C1 segment of cervical spinal cord (tissue), 14 donors: ENCODE measurements at places on chromosomes 12 and 14.
A peak's percentile ranks its signal among the peaks of the same experiment; 100 is the strongest.

GRCh38 chr14:72045271-72045670 is 113.0 kb downstream of the RGS6 start:
- DNase-seq = no peak

- DNase-seq = no peak
Measured at GRCh38 chr14:100790502-100791347, 35.2 kb upstream of the MEG3 start.

DNA sequence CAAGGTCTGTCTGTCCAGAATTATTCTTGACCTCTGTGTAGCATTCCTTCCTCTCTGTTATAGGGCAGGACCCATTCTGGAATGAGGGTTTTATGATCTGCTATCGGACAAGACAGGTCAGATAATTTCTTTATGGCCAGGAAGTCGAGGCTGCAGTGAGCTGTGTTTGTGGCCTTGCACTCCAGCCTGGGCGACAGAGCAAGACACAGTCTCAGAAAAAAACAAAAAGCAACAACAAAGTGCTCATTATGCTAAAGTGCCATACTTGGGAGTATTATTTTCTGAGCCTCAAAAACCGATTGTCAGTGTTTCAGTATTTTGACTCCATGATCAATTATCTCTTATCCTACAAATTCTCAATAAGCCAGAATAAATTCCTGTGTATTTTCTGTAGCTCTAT is 4.1 kb downstream of the CIPC start:
- DNase-seq = no peak

- no peak for DNase-seq
Measured at GRCh38 chr12:45989287-45989686, 1.1 kb downstream of the SCAF11 start.

- DNase-seq = no peak
Measured at GRCh38 chr14:101474563-101475455, 86.5 kb upstream of the DIO3 start.

DNA sequence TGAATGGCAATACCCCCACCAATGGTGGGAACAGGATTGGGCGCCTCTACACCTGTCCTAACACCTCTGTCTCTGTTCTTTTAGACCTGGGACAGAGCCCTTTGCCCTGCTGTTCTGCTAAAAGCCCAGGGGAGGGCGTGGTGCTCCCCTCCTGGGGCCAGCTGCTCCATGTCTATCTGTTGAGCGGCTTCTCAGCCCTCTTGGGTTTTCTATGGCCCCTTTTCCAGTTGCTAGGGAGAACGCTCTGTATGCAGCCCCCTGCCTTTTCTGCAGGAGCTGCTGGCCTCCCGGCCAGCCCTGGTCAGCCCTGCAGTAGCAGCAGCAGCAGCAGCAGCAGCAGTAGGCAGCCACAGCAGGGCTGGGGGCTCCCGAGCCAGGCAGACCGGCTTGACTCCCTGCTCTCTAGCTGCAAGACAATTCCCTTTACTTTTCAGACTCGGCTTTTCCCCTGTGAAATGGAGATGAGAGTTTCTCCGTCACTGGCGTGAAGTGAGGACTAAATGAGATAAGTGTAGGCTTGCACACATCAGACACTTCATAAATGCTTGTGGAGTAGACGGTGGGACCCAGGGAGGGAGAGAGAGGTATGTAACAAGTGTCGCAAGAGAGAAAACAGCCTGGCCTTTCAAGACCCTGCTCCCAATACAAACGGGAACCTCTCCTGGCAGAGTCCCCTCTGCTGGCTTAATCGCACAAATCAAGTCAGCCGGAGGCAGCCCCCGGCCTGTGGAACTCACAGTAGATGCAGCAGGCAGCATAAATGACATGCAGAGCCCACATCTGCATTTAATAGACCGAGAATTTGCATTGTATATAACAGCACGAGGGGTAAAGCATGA is 1.0 kb downstream of the RTL1 start:
- no peak for DNase-seq

DNA sequence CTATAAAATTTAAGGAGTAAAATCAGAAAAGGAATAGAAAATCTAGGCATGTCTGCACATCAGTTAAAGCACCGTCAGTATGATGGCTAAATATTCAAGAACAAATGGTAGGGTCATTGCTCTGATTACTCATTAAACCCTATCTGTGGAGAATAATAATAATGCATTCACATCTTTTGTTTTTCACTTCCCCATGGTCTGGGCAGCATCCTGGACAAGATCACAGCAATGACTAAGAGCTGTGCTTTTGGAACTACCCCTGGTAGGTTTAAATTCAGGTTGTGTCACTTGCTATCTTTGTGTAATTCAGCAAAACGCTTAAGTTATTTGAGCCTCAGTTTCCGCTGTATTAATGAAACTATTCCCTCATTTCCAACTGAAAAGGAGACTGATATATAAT is 33.1 kb downstream of the C12orf42 start:
- no peak for DNase-seq

GRCh38 chr12:60693019-60693626 is 1097.3 kb downstream of the SLC16A7 start:
- DNase-seq = no peak

GRCh38 chr12:131030472-131031328 is 77.0 kb downstream of the ADGRD1 start:
- no peak for DNase-seq

GRCh38 chr12:25328072-25328712 is 77.5 kb upstream of the KRAS start:
- no peak for DNase-seq

- no peak for DNase-seq
Measured at GRCh38 chr12:15672671-15673270, 116.4 kb downstream of the EPS8 start.

DNA sequence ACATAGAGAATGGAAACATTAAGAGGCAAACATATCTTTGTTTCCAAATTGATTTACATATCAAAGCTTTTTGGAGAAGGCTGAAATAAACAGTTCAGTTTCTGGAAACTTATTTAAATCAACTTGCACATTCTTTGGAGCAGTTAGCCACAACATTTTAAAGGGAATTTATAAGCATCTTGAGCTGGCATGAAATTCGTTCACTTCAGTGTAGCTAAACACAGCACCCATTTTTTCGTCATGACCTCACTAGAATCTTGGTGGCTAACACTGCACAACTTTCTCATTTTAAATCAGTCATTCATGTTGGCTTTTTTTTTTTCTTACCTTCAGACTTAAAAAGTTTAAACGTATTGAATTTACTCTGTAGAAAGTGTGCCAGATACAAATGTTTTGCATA is 1139.9 kb upstream of the FLRT2 start:
- no peak for DNase-seq

- no peak for DNase-seq
Measured at GRCh38 chr14:55553791-55554190, 26.2 kb upstream of the KTN1 start.

- no peak for DNase-seq
Measured at GRCh38 chr14:101956179-101956885, 8.0 kb upstream of the DYNC1H1 start.

- DNase-seq = no peak
Measured at GRCh38 chr14:54300881-54301280, 95.9 kb upstream of the CDKN3 start.

DNA sequence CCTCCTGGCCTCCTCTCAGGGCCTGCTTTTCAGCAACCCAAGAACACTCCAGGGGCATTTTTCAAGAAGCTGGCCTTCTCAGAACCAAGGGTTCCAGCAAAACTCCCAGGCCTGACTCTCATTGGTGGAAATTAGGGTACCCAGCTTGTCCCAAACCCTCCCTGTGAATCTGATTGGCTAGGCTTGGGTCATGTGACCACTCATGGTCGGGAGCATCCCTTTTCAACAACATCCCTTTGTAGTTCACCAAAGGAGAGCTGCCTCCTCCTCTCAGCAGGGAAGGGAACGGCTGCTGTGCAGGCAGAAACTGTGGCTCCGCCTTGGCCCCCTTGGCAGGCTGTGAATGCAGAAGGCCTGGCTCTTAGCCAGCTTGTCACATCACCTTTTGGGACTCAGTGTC is 94.5 kb downstream of the AACS start:
- DNase-seq = no peak

DNA sequence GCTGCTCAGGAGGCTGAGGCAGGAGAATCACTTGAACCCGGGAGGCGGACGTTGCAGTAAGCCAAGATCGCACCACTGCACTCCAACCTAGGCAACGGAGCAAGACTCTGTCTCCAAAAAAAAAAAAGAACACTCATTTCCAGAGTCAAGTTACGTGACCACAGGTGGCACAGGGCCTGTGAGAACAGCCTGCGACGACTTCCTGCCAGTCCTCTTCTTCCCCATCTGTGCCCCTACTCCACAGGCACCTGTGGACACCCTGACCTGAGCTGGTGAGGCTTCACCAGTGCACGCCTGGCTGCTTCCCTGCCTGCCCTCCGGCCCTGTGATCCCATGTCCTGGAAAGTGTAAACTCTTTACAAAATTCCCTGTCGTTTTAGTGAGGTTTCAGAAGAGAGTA is 77.7 kb downstream of the PPP2R5C start:
- DNase-seq = no peak

DNA sequence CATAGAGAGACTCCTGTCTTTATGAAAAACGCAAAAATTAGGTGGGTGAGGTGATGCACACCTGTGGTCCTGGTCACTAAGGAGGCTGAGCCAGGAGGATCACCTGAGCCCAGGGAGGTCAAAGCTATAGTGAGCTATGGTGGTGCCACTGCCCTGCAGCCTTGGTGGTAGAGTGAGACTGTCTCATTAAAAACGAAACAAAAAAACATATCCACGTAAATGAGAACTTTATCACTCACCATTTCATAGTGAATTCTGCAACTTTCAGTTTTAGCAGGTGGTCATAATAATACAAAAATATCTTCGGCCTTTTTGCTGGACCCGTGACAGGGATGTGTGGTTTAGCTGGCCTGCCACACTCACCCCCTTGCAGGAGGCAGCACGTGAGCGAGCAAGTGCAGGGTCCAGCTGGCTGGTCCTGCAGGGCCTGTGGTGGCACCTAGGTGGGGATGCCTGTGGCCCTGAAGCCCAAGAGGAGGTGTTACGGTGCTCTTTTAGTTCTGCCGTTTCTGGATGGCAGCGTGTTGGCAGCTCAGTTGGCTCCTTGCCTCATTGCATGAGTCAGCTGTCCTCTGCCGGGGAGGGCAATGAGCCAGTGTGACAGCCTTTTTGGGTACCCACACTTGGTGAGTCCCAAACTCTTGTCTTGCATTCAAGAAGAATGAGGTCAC is 1330.7 kb upstream of the TMEM132C start:
- DNase-seq = peak; percentile 69
